Activated naive CD4-positive, alpha-beta T cell treated with anti-CD3 and anti-CD28 coated beads, Interleukin-2, amount 50 U/mL, for 72 hours (primary cell): ENCODE measurements at places on chromosomes 7 and 10. TPM values are rescaled to one million over a fixed set of nuclear protein-coding genes. Genes with fewer than 3 reads are reported as not detected.

GRCh38 chr10:27600930-27601329 lies 96.8 kb downstream of the RAB18 start:
- DNase-seq: no peak

Gene EMX2
- total RNA-seq: not detected

GRCh38 chr10:49290607-49291006 lies 8.4 kb upstream of the C10orf71 start:
- DNase-seq: no peak

Gene C10orf62
- total RNA-seq: not detected
